ENCODE measurements at places on chromosomes 7 and 10.
A peak's percentile ranks its signal among the peaks of the same experiment; 100 is the strongest.

GRCh38 chr7:55536619-55537457 lies 35.5 kb downstream of the VOPP1 start:
- H3K27ac ChIP-seq, result peak overlapping the region; percentile 87
- H3K36me3 ChIP-seq, result peaks cover 2% of the 10 kb centered on the region
- DNase-seq, result no peak
- peak overlapping the region; percentile 33 for H3K4me3 ChIP-seq
- peaks cover 74% of the 10 kb centered on the region for H3K4me1 ChIP-seq

- no peak for DNase-seq
- no peaks in the 10 kb centered on the region for H3K36me3 ChIP-seq
- H3K27me3 ChIP-seq, result peaks cover 22% of the 10 kb centered on the region
- H3K27ac ChIP-seq, result no peak overlapping the region
- no peaks in the 10 kb centered on the region for H3K4me1 ChIP-seq
- H3K4me3 ChIP-seq, result no peak overlapping the region
Measured at GRCh38 chr10:13026873-13027272, 25.4 kb upstream of the CCDC3 start.

GRCh38 chr10:18473424-18474117 lies 177.8 kb downstream of the NSUN6 start:
- no peak overlapping the region for H3K27ac ChIP-seq
- peaks cover 10% of the 10 kb centered on the region for H3K27me3 ChIP-seq
- H3K4me1 ChIP-seq, result peaks cover 5% of the 10 kb centered on the region

DNA sequence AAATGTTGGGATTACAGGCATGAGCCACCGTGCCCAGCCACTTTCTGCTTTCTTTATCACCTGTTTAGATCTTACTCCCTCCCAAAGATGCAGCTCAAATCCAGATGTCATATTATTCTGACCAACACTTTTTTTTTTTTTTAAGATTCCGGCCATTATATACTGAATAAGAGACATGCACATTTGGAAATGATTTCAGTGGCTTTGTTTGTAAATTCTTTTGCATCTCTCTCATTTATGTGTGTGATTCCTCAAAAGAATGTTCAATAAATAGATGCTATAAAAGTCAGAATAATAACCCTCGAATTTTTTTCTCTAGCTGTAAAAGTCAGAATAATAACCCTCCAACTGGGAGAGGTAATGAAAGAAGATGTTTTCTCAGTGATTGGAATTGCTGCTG lies 25.4 kb downstream of the HECW1 start:
- no peak overlapping the region for H3K27ac ChIP-seq
- H3K36me3 ChIP-seq, result no peaks in the 10 kb centered on the region
- no peaks in the 10 kb centered on the region for H3K4me1 ChIP-seq
- peaks cover 18% of the 10 kb centered on the region for H3K27me3 ChIP-seq
- DNase-seq, result no peak
